ENCODE measurements at places on chromosomes 16 and 17. TPM values are rescaled to one million over a fixed set of nuclear protein-coding genes. Genes with fewer than 3 reads are reported as not detected.

DNA sequence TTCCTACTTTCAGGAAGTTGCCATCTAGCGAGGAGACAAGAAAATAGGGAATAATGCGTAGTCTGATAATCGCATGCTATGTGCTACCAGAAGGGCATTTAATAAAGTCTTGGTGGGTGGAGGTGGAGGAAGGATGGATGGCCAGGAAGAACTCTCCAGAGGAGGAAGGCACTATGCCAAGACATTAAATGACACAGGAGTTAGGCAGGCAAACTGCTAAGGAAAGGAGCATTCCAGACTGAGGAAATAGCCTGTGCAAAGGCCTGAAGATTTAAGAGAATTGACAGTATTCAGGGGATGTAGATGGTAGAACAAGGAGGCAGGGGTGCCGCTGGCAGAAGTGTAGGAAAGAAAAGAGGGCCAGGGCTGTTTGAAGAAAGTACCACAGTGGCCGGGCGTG, 19.3 kb upstream of the ARHGAP44 start:
- no peak overlapping the region for H3K4me3 ChIP-seq
- no peaks in the 10 kb centered on the region for H3K4me1 ChIP-seq
- no peaks in the 10 kb centered on the region for H3K27me3 ChIP-seq

DNA sequence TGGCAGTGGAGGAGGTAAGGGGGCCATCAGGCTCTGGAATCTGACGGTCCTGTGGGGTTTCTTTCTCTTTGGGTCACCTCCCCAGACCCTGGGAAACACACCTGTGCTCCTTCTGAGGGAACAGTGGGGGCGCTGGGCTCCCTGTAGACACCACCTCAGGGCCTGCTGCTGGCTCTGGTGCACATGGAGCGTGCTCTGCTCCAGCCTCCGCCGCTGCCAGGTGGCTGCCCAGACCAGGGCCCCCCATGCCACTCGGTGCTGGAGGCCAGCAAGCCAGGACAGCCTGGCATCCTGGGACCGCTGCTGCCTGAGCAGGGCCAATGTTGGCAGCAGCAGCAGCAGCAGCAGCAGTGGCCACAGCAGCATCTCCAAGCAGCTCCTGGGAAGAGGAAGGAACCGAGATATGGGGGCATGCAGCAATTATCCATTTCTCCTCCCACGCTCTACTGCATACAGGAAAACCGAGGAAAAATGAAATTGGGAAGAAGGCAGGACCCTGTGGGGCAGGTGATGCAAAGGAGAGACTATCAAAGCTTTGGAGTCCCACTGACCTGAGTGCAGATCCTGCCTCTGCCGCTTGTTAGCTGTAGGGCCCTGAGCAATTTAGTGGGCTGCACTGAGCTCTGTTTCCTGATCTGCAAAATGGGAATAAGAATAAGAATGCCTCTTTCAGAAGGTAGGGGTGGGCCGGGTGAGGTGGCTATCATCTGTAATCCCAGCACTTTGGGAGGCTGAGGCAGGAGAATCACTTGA, 902 bp downstream of the GHDC start:
- H3K27me3 ChIP-seq = no peaks in the 10 kb centered on the region
- H3K36me3 ChIP-seq = no peaks in the 10 kb centered on the region
- H3K4me3 ChIP-seq = peak overlapping the region; percentile 96
- no peak for DNase-seq

DNA sequence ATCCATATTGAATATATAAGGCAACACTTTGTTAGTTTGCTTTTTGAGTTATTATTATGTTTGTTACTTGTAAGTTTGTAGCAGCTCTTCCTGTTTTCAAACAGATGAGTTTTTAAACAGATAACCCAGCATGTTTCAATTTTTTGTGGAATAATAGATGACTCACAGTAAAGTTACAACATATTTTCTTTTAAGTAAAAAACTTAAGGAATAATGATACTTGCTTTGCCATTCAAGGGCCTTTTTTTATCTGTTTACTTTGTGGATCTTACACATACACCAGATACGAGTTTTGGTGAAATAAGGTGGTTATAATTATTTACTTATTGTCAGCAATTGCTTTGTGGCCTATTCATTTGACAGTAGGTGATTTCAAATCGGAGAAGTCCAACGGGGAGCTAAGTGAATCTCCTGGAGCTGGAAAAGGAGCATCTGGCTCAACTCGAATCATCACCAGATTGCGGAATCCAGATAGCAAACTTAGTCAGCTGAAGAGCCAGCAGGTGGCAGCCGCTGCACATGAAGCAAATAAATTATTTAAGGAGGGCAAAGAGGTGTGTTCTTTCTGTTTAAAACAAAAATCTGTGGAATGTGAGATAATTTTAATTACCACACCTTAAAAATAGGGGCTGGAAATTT, 66.3 kb downstream of the BPTF start:
- no peak overlapping the region for H3K4me3 ChIP-seq
- H3K27me3 ChIP-seq = no peaks in the 10 kb centered on the region
- H3K36me3 ChIP-seq = peaks cover 50% of the 10 kb centered on the region
- DNase-seq = no peak

- peaks cover 35% of the 10 kb centered on the region for H3K4me1 ChIP-seq
- DNase-seq = peak; percentile 46
- H3K4me3 ChIP-seq = peak overlapping the region; percentile 2
- H3K27me3 ChIP-seq = no peaks in the 10 kb centered on the region
Measured at GRCh38 chr17:17749921-17750320, 68.7 kb downstream of the RAI1 start.

GRCh38 chr16:49505556-49505955, 132.0 kb downstream of the C16orf78 start:
- no peak overlapping the region for H3K27ac ChIP-seq
- H3K4me3 ChIP-seq = no peak overlapping the region
- no peak for DNase-seq
- H3K4me1 ChIP-seq = peaks cover 1% of the 10 kb centered on the region
- no peaks in the 10 kb centered on the region for H3K27me3 ChIP-seq

GRCh38 chr17:10327640-10328039, 45.2 kb downstream of the MYH13 start:
- no peaks in the 10 kb centered on the region for H3K36me3 ChIP-seq
- no peaks in the 10 kb centered on the region for H3K27me3 ChIP-seq
- no peak overlapping the region for H3K27ac ChIP-seq
- H3K4me1 ChIP-seq = no peaks in the 10 kb centered on the region
- peak; percentile 55 for DNase-seq

DNA sequence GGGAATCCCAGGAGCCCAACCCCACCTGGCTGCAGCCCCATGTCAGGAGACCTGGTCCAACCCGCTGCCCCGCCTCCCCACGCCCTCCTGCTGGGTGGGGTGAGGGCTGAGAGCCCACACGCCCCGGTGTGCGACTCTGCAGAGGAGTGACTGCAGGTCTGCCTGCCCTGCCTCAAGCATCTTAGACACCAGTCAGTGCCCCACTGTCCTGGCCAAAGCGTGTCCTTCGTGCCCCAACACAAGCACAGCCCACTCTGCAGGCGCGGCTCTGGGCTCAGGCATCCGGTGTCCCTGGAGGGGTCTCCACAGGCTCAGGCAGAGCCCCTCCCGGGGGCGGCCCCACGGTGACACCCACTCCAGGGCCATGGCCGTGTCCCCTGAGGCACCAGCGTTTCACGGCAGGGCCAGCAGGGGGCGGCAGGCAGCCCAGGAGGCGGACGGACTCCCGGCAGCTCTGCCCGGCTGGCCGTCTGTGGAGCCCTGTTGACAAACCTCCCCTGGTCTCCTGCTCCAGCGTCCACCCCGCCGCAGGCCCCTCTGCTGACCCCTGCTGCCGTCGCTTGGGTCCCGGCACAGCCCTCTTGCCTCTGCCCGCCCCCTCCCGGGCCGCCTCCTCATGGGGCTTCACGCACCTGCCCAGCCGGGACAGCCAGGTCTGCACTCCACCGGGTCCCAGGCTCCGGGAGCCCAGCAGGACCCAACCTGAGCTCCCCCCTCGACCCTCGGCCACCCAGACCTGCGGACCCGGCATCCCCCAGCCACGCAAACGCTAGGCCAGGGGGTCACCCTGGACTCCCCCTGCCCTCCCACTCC, 8.6 kb upstream of the UBE2I start:
- peak; percentile 71 for DNase-seq
- no peaks in the 10 kb centered on the region for H3K27me3 ChIP-seq
- H3K4me1 ChIP-seq = peaks cover 10% of the 10 kb centered on the region
- H3K4me3 ChIP-seq = no peak overlapping the region
- no peaks in the 10 kb centered on the region for H3K36me3 ChIP-seq

DNA sequence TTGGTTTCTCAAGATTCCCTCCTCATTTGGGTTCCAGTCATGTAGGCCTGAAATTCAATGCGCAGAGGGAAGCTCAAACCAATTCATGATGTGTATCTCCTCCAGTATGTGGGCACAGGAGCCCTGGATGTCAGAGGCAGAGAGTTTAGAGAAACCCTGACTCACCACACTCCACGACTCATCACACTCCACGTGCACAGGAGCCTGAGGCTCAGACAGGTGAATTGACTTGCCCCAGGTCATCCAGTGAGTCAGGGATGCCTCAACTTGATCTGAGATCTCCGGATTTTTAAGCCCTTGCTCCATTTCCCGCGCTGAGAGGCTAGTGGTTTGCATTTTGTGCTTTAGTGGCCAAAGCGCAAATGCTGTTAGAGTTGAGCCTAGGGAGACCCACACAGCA, 183.9 kb downstream of the HAPSTR1 start:
- H3K36me3 ChIP-seq = no peaks in the 10 kb centered on the region
- H3K27ac ChIP-seq = no peak overlapping the region

DNA sequence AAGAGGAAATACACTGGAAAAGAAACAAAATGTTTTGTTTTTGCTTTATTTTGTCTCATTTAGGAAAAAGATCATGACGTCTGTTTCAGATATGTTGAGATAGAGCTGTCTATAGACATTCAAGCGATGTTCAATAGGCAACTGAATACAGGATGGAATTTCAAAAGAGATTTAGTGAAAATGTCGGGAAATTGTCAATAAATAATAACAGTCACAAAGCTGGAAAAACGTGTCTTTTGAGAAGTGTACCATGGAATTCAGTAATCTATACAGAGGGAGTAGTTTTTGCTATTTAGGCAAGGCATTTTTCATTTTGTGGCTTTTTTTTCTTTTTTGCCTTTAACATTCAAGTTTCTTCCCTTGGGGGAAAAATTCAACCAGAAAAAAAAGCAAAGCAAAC, 33.0 kb downstream of the TMEM100 start:
- H3K36me3 ChIP-seq = no peaks in the 10 kb centered on the region
- no peak overlapping the region for H3K27ac ChIP-seq
- H3K4me1 ChIP-seq = no peaks in the 10 kb centered on the region
- H3K27me3 ChIP-seq = peaks cover 8% of the 10 kb centered on the region

DNA sequence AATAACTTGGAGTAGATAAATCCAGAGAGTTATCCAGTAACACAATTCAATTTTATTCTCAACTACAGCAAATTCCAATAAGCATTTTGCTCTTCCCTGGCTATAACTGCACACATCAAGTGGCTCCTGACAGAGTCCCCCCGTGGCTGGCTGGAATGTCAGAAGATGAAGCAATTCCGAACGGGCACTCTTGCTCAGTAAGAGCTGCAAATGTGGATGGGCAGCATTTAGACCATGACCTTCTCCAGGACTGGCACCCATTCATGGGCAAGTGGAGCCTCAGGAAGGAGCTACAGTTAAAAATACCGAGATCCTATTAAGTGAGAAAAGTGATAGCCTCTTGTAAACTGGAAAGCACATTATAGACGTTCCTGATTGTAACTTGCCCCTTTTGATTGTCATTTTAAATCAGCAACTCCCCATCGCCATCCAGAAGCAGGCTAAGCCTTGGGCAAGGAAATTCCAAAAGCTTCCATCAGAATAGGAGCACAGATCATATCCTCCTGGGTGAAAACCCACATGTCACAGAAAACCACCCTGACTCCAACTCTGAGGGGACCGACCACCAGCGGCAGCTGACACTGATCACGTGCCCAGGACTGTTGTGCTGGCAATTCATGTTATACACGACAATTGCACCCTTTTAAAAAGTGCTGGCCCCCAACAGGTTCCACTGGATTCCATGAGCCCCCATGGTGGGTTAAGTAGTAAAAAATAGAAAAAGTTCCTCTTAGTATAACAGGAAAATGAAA, 7.1 kb downstream of the UBE2O start:
- no peak for DNase-seq
- no peaks in the 10 kb centered on the region for H3K27me3 ChIP-seq
- no peak overlapping the region for H3K4me3 ChIP-seq
- H3K27ac ChIP-seq = peak overlapping the region; percentile 9

DNA sequence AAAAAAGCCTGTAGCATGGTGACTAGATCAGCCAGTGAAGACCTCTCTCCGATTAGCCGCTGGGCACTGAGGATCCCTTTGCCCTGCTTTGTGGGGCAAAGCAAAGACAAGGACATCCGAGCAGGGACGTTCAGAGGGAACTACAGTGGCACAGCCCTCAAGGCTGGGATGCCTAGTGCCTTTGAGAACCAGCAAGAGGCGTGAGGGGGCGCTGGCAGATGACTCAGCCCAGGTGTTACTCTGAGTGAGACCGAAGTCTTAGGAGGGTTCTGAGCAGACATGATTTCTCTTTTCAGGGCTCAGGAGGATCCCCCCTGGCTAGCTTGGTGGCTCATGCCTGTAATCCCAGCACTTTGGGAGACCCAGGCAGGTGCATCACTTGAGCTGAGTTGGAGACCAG, 178.6 kb downstream of the CPPED1 start:
- peaks cover 7% of the 10 kb centered on the region for H3K27me3 ChIP-seq
- no peaks in the 10 kb centered on the region for H3K36me3 ChIP-seq
- no peaks in the 10 kb centered on the region for H3K4me1 ChIP-seq
- H3K27ac ChIP-seq = no peak overlapping the region
- H3K4me3 ChIP-seq = no peak overlapping the region

DNA sequence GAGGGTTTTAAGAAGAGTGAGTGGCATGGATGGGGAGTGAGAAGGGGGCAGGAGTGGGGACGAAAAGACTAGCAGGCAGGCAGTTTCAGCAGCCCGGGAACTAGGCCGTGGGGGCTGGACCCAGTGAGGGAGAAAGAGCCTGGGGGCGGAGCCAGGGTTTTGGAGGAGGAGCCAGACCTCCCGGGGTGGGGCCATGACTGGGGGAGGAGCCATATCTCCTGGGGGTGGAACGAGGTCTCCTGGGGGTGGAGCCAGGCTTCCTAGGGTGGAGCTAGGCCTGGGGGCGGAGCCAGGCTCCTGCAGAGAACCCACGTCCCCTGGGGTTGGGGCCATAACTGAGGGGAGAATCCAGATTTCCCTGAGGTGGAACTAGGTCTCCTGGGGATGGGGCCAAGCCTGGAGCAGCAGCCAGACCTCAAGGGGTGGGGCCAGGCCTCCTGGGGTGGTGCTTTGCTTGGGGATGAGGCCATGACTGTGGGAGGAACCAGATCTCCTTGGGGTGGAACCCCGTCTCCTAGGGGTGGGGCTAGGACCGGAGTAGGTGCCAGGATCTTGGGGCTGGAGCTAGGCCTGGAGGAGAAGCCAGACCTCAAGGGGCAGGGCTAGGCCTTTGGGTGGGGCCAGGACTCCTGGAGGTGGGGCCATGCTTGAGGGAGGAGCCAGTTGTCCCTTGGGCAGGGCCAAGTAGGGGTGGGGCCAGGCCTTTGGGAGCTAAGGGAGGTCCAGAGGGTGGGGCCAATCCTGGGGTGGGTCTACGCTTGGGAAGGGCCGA, 41.7 kb upstream of the JPH3 start:
- no peak for DNase-seq
- H3K36me3 ChIP-seq = no peaks in the 10 kb centered on the region
- H3K4me1 ChIP-seq = no peaks in the 10 kb centered on the region

The PYCARD gene
- 15.1 TPM for total RNA-seq

The CDT1 gene
- 90.9 TPM for total RNA-seq

The MYO15A gene
- 0.64 TPM for total RNA-seq

The TERB1 gene
- 0.34 TPM for total RNA-seq

The KRT20 gene
- total RNA-seq = not detected

The SCIMP gene
- not detected for total RNA-seq

The HLF gene
- total RNA-seq = 4.5 TPM

The CLEC18B gene
- total RNA-seq = 0.09 TPM

The TLCD3B gene
- 2.3 TPM for total RNA-seq

The ACSM2B gene
- total RNA-seq = 2.3 TPM

The RRAD gene
- 1.8 TPM for total RNA-seq

The KRT34 gene
- not detected for total RNA-seq

The KRT13 gene
- not detected for total RNA-seq

The NUPR1 gene
- not detected for total RNA-seq

The ASIC2 gene
- total RNA-seq = not detected

The HOXB9 gene
- total RNA-seq = 0.16 TPM
